Cardiac septum (tissue), 1 donor: ENCODE measurements at places on chromosomes 7 and 10.

DNA sequence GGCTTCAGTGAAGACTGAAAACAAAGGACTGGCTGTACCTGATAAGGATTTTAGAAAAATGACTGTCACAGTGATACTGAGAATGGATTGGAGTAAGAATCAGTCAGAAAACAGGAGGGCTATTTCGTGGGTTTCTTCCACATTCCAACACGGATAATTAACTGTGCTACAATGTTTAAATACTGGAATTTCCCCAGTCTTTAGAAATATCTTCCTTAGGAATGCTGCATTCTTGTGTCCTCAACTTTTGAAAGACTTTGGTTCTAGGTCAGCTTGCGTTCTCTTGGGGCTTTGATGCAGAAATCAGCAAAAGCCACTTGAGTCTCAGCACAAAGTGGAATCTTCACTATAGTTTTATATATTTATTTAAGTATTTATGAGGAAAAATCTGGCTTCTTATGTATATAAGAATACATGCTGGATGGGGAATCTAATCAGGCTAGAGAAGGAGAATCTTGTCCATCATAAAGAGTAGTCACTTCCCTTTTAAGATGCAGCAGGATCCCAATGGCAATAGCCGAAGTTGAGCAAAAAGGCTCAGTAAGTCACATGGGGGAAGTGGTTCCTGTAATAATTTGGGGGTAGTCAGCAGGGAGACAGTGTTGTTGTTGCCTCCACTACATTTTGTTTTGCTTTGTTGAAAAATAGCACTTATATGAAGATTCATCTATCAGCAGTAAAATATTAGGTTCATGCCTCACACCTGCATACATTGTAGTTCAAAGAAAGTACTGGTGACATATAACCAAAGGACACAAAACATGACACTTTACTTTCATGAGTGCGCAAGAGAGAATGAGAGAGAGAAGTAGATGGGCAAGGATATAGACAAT, 86.0 kb downstream of the CH25H start:
- no peak for DNase-seq

- no peak for DNase-seq
These were observed 994.9 kb downstream of the REEP3 start for GRCh38 chr10:64515970-64516699.

DNA sequence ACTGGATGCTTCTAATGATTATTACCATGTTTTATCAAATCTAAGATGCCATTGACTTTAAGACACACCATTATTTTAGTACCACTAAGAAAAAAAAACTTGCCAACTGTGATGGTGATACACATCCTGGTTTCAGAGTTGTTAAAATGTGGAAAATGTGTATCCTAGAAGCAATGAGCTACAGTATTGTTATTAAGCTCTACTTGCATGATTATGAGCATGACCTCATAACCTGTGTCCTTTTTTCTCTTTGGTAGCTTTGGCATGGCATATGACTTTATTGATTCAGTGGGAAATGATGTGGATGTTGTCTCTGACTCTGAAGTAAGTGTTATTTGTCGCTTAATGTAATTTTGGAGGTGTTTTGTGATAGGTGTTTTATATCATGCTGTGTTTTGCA, 3.3 kb downstream of the EDRF1 start:
- DNase-seq = no peak

DNA sequence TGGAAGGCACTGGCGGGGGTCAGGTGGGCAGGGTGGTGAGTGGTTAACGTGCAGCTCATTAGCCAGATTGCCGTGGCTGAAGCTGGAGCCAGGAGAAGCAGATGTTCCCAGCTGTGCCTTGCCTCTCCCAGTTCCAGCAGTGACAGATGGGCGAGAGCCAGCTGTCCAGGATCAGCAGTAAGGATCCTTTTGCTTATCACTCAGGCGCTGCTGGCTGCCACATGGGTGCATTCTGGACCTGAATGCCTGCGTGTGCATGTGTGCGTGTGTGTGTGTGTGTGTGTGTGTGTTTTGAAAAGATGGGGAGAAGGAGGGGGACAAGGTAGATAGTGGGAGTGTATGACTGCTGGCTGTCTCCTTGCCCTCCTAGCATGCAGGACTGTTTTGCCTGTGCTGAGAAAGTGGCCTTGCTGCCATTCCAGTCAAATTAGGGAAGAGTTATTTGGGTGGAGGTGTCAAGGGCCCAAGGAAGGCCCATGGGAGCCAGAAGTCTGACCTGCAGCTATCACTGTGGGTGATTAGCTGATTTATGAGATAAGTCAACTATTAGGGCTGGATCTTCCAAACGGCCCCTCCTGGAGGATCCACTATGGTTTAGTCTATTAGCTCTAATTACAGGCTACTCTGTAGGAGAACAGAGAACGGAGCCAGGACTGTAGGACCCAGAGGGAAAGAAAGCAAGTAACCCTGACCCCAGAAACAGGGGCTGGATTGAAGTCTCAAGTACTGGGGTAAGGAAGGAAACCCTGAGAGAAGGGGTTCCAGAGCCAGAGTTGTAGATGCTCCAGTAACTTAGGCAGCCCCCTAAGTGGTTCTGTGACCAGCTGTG, 3.3 kb downstream of the EPHA1 start:
- no peak for DNase-seq

- no peak for DNase-seq
These were observed 14.2 kb upstream of the GET4 start for GRCh38 chr7:862157-862556.

DNA sequence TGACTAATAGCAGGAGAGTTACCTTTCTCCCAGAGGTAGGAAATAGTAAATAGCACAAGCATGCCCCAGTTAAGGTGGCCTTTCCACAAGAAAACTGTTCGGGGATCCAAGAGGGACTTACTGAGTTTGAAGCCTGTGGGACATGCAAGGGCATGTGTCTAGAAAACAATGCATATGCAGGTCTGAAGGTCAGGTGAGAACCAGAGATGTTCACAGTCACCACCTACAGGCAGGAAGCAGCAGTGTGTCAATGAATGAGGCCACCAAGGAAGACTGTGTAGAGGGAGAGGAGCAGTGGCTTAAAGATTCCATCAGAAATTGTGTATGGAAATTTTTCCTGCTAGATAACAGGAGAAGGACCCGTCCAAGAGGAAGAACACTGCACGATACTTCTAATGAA, 66.0 kb downstream of the CALD1 start:
- DNase-seq = no peak

DNA sequence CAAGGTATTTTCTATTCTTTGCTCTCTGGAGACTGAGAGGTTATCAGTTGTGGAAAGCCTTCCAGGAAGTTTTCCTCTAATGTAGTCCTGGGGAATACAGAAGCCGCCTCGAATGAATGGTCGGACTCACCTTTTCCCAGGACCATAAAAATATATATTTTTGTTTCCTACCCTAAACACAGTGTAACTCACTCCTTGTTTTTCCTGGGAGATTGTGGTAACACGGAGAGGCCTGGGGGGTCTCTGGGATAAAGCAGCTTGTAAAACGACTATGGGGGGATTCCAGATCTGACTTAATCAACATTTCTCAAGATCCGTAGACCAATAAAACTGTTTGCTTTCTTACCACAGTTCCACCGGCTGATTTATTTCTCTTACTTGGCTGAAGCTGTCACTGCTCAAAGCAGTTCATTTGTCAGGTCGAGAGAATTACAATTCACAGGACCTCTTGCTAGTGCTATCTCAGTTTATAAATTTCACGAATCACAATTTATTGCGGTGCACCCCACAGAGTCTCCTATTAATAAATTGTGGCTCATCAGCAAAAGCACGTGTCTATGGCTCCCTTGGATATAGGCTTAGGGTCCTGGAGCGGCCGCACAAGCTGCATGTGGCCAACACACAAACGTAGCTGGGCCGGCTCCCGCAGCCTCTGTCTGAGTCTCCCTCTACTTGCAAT, 176.3 kb upstream of the BMPER start:
- no peak for DNase-seq

- no peak for DNase-seq
These were observed 3.6 kb downstream of the PWWP2B start for GRCh38 chr10:132400547-132401151.

- peak; percentile 70 for DNase-seq
These were observed 57.4 kb downstream of the TLL2 start for GRCh38 chr10:96456296-96456840.

DNA sequence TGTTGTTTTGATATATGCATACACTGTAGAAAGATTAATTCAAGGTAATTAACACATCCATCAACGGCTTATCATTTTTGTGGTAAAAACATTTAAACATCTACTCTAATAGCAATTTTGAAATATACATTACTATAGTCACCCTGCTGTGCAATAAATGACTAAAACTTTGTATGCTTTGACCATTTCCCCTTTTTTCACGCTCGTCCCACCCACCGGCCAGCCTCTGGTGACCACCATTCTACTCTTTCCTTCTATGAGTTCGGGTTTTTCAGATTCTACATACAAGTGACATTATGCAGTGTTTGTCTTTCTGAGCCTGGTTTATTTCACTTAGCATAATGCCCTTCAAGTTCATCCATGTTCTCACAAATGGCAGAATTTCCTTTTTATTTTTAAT, 21.3 kb downstream of the CYCS start:
- no peak for DNase-seq
